ENCODE measurements at places on chromosomes 1 and 21.

- peak; percentile 37 for DNase-seq
These were observed 876 bp downstream of the RAB29 start for GRCh38 chr1:205774198-205775014.

- DNase-seq, result no peak
These were observed 40.3 kb downstream of the CFHR5 start for GRCh38 chr1:197017558-197018146.

GRCh38 chr1:47478090-47478489, 40.2 kb downstream of the FOXD2 start:
- DNase-seq, result peak; percentile 10

GRCh38 chr21:37783016-37783415, 133.2 kb downstream of the KCNJ6 start:
- DNase-seq, result peak; percentile 23

GRCh38 chr21:36134803-36135390, at the start of gene CBR3:
Gene CBR3 (plus strand): TSS chr21:36135079. CDS start chr21:36135193, 114 bp downstream.
- DNase-seq, result peak; percentile 55

GRCh38 chr1:190583862-190584261, 106.2 kb upstream of the BRINP3 start:
- DNase-seq, result no peak

DNA sequence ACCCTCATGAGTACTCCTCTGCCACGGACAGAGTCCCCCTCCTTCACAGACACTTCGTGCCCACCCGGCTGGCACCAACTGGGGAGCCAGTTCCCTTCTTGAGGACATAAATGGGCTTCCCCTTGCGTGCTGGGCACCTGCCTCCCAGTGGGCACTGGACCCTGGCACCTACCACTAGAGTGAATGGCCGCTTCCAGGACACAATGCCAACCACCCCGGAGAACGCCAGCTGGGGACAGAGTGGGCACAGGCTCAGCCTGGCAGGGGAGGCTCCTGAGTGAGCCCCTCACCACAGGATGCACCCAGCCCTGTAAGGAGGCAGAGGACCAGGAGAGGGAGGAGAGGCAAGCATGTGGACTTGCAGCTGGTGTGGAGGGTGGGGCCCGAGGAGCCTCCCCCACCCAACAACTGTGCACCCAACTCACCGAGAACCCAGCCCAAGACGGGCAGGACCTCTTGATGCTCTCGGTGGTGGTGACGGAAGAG, 1.0 kb downstream of the ENTREP3 start:
- DNase-seq, result peak; percentile 20

GRCh38 chr1:222105393-222105737, 363.5 kb upstream of the DUSP10 start:
- DNase-seq, result no peak

DNA sequence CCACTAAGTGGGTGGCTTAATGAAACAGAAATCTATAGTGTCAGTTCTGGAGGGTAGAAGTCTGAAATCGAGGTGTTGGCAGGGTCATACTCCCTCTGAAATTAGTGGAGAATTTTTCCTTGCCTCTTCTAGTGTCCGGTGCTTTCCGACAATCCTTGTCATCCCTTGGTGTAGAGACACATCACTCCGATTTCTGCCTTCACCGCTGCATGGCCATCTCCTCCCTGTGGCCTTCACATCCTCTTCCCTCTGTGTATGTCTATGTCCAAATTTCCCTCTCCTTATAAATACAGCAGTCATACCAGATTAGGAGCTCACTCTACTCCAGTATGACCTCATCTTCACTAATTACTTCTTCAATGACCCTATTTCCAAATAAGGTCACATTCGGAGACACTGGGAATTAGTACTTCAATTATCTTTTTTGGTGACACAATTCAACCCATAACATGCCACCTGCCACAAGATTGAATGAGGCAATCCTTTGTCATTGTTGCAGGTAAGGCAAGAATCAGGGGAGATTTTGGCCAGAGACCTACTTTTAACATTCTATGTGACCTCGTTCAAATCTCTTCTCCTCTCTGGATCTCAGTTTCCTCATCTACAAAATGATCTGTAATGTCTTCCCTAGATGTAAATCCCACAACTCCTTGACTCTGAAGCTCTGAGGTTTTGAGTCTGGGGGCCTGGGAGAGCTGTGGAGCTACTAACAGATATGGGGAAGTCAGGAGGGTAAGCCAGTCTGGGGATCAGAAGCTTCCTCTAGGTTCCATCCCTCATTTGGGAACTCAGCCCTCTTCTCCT, 16.1 kb downstream of the NAV1 start:
- no peak for DNase-seq

Data from iris pigment epithelial cell (primary cell).